HS-27A (cell line): ENCODE measurements at places on chromosomes 4 and X.

DNA sequence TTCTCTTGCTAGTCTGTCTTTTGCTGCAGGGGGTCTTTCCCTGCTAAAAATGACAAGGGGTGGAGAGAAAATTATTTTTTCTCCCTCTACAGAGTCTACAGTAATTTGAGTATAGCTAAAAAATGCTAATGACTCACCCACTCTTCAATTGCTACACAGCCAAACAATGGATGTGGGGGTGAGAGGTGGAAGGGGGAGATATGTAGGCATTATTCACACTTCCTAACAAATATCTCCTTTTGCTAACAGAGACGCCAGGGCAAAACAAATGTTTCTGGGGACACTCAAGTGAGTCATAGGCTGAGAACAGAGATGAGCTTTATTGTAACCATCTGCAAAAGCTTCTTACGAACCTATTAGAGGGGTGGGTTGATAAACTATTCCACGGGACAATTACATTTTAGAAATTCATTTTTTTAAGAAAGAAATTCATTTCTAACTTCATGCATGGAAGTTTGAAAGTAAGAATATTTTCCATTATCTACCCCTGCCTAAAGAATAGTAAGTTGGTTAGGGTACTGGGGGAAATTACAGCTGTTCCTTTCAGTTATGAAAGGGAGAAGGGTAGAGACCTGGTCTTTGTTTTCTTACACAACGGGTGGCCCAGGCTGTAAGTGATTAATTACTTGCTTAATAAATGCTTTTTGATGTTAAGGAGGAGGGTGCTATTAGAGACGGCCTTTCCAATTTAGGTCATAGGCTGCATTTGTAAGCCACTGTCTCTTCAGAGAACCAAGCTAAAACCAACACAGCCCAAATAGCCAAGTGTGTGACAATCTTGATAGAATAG lies 12.8 kb downstream of the SCD5 start:
- DNase-seq = peak; percentile 39

GRCh38 chr4:153724606-153725005 lies 35.2 kb downstream of the RNF175 start:
- no peak for DNase-seq

- no peak for DNase-seq
Observed at GRCh38 chr4:150004481-150004880, 73.8 kb upstream of the DCLK2 start.

DNA sequence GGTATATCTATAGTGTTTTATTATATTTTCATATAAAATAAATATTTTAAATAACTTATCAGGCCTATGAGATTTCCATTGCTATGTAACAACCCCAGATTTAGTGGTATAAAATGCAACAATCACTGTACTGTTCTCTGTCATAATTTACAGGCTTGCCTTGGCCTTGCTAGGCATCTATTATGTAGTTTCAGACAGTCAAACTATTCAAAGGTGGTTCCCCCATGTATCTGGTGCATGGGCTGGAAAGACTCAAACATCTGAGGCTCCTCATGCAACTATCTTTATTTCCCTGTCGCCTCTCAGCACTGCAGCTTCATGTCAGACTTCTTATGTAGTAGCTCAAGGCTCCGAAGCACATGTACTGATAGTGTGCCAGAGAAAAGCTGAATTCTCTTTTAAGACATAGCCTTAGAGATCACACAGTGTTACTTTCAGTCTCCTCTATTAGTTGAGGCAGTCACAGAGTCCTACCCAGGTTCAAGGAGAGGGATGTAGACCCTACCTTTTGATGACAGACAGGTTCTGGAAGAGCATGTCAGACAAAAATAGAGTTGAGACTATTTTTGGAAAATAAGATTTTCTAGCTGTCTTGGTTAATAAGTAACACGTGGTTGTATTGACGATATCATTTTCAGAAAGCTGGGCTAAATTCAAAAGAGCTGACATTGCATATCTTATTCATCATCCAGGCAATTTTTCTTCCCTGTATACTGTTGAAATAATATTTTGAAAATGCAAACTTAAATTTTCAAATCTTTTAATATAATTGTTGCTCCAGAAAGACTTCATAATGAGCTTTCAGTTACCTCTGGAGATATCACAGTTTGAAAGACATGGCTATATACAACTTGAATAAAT lies 19.4 kb downstream of the MTTP start:
- no peak for DNase-seq

DNA sequence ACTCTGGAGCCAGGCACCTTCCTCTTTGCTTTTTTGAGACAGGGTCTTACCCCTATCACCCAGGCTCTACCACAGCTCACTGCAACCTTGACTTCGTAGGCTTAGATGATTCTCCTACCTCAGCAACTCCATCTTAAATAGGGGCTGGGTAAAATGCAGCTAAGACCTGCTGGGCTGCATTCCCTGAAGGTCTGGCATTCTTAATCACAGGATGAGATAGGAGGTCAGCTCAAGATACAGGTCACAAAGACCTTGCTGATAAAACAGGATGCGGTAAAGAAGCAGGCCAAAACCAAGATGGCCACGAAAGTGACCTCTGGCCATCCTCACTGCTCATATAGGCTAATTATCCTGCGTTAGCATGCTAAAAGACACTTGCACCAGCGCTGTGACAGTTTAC lies 770.8 kb upstream of the PRKX start:
- no peak for DNase-seq

GRCh38 chrX:20527558-20528011 lies 260.9 kb upstream of the RPS6KA3 start:
- no peak for DNase-seq

DNA sequence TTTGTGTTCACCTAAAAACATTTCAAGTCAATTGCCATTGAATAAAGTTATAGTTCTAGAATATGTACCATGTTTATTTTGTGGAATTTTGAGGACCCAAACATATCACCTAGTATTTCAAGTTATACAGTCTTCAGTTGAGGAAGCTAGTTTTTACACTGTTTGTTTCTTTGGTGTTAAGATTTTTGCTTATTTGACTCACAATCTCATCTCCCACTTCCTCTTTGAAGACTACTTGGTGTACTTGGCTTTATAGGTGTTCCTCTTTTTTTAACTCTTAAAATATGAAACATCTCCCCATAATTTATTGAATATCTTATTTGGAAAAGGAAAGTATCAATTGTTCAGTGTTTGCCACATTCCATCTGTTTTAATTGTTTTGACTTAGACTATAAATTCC lies 675.4 kb downstream of the RAPGEF2 start:
- no peak for DNase-seq

DNA sequence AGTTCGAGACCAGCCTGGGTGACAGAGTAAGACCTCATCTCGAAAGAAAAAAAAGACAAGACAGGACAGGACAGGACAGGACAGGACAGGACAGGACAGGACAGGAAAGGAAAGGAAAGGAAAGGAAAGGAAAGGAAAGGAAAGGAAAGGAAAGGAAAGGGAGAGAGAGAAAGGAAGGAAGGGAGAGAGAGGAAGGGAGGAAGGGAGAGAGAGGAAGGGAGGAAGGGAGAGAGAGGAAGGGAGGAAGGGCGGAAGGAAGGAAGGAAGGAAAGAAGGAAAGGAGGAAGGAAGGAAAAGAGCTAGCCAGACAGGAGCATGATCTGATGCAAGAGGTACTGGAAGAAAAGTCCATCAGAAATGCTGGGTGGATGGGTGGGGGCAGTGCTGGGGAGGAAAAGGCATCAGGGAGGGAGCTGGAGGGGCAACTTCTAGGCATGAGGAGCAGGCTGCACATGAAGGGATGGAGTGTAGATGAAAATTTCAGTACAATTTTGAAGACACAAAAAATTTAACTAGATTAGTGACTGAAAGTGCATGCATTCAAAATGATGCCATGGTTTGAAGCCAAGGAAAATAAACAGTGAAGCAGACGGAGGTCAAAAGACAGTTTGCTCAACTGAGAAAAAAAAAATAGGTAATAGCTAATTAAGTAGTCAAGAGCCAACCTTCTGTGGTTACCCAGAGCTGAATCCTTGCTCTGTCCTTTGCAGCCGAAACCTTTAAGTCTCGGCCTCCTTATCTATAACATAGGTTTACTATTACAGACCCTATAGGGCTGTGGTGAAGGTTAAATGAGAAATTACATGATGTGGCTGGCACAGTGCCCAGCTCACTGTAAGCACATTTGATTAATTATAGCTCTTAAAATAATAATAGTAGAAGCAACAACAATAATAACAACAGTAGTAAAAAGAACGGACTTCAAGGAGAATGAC lies 59.9 kb downstream of the ZNF827 start:
- DNase-seq = no peak

DNA sequence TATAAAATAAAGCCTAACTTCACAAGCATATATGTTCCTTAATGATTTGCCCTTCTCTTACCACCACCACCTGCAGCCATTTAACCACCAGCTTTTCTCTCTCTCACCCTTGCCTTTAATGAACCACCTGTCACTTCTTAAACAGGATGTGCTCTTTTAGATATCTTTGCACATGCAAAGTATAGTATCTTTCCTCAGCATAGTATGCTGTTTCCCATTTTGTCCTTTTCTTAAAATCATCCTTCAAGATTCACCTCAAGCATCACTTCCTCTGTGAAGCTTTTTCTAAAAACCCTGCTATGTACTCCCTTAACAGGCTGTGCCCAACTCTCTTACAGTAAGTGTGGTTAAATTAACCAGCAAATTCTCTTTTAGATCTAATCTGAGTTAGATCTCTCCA lies 8.2 kb upstream of the CNOT6L start:
- no peak for DNase-seq

- DNase-seq = no peak
Observed at GRCh38 chrX:42680666-42681065, 97.3 kb downstream of the PPP1R2C start.

DNA sequence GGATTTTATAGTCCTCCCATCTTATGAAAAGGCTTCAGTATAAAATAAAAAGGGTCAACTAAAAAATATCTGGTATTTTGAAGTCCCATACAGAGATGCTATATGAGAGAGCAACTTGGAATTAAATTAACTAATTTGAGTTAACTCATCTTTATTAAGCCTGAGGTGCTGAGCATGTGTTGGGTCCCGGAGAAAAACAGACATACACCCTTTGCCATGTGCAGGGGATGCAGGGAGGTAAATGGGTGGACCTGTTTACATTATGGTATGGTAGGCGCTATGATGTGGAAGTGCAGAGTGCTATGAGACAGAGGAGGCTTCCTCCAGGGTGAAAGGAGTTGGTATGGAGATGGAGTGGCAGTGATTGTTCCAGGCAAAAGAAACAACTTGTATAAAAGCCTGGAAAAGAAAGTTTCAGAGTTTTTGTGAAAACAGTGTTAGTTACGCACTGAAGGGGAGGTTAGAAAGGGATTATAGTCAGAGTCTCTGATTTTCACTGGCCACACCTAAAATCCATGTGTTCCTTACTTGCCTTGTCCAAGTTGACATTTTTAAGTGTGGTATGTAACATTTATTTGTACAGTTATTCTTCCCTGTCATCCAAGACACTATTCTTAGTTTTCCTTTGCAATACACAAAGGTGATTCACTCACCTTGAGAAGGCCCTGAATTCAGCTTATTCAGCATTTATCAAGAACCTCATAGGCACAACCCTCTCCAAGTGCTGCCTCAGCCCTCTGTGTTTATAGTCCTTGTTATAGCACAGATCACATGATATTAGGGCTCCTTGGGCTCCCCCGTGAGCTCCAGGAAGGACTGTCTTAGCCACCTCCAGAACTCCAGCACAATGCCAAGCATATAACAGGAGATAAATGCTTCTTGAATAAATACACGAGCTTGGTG lies 152.0 kb downstream of the RASL11B start:
- DNase-seq = no peak

DNA sequence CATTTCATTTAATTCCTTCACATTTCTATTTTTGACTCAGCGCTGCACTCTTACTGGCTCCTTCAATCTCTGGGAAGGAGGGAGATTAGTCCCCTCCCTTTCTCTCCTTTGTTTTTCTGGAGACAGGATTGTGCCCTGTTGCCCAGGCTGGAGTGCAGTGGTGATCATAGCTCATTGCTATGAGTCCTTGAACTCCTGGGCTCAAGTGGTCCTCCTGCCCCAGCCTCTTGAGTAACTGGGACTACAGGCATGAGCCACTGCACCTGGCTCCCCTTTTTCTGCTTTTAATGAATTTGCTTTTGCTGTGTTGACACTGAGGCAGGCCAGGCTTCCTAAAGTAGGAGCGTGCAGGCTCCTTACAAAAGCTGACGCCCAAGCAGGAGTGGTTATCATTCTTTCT lies 10.5 kb downstream of the TBC1D14 start:
- DNase-seq = no peak
